ENCODE measurements at places on chromosomes 12 and 14.
A peak's percentile ranks its signal among the peaks of the same experiment; 100 is the strongest.

GRCh38 chr12:1500095-1500801 lies 94.1 kb downstream of the FBXL14 start:
- DNase-seq: no peak

GRCh38 chr12:113247123-113248050 lies 26.1 kb downstream of the TPCN1 start:
- no peak for DNase-seq

DNA sequence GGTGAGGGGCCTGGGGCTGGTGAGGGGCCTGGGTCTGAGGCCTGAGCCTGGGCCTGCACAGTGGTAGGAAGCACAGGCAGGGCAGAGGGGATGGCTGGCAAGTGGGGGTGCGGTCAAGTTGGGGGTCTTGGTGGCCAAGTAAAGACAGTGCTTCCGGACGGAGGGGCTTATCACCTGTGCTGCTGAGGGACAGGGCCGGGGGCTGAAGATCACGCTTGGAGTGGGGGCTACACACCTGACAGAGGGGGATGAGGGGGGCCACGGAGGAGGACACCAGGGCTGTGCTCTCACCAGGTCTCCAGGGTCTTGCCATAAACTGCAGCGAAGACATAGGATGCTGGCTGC lies 12.2 kb downstream of the TEDC1 start:
- no peak for DNase-seq

GRCh38 chr14:93051600-93052546 lies 63.9 kb downstream of the ITPK1 start:
- DNase-seq: peak; percentile 86

- DNase-seq: peak; percentile 32
Observed at GRCh38 chr12:31217356-31218130, 108.4 kb downstream of the SINHCAF start.

DNA sequence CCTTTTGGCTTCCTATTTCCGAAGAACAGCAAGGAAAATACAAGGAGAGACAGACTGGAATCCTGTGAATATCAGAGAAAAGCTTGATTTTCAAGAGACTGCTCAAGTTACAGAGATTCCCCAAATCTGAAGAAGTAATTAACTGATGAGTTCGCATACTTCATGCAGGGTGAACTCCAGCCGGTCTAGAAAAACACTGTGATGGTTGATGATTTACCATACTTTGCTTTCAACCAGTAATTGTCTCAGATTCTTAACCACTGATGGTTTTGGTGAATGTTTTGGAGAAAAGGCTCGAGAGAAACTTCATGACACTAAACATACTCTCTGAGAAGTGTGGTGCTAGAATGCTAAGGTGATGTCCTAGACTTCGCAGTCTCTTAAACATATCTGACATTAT lies 4.4 kb upstream of the PLXNC1 start:
- DNase-seq: no peak

- DNase-seq: no peak
Observed at GRCh38 chr14:20791597-20791996, 10.5 kb downstream of the RNASE6 start.

- no peak for DNase-seq
Observed at GRCh38 chr12:8991371-8992345, 2.3 kb downstream of the KLRG1 start.

DNA sequence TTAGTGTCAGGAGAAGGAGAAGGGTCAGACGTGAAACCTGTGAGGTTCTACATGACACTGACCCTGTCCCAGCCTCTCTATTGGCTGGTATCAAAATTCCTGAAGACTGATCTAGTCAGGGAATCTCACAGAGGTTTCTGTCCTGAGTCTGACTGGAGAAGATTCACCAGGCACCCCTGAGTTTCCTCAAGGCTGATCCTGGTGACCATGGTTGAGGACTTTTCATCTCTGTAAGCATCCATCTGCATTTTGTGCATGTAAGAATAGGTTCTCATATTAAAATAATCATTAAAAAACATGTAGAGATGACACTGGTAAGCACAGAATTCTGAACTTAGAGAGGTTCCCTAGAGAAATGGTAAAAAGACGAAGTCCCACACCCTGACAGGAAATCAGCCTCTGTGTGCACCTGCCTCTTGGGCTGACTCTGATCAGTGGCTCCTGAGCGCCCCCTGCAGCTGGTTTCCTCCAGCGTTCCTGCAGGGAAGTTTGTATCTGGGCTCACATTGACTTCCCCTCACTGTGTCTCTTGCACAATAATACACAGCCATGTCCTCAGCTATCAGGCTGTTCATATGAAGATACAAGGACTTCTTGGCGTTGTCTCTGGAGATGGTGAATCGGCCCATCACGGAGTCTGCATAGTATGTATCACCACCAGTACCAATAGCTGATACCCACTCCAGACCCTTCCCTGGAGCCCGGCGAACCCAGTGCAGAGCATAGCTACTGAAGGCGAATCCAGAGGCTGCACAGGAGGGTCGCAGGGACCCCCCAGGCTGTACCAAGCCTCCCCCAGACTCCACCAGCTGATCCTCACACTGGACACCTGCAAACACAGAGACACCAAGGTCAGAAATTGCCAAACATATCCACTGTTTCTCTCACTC lies 991.9 kb downstream of the TMEM121 start:
- DNase-seq: peak; percentile 1

All from GM23338 (cell line).